OCI-M1 (cell line): ENCODE measurements at places on chromosomes 5 and 9.

- DNase-seq, result peak; percentile 11
Observed at GRCh38 chr5:177389241-177390169, 5.3 kb downstream of the SLC34A1 start.

DNA sequence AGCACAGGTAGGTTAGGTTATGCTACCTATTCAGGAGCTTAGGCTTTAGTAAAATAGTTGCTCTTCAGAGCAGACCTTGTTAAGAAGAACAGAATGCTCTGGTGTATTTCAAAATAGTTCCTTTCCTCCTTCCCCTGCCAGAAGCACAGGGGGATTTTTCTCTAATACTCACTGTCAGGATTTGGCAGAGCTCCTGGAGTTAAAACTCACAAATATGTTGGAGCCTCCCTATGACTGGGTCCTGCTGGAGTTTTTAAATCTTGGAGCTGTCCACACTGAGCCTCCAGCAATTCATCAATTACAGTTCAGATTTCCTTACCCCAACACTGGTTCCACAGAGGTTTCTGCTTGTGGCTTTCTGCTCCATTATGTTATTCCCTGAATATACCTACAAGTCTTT is 1233.8 kb upstream of the WWC1 start:
- no peak for DNase-seq

DNA sequence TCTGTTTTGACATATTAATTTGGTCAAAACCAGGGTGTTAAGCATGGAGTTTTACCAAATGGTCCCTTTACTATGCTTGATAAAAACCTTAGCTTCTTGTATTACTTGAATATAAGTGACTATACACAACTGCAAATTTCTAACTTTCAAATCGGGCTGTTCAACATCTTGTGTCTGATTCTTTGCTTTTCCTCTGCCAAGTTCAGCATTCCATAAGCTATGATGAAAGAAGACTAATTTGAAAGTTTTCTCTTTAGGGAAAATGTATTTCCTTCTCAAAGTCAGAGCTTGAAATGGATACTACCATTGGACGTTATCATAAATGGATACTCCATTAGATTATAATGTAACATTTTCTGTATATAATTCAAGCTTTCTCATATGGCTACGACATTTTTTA is 792.9 kb downstream of the EFNA5 start:
- no peak for DNase-seq

DNA sequence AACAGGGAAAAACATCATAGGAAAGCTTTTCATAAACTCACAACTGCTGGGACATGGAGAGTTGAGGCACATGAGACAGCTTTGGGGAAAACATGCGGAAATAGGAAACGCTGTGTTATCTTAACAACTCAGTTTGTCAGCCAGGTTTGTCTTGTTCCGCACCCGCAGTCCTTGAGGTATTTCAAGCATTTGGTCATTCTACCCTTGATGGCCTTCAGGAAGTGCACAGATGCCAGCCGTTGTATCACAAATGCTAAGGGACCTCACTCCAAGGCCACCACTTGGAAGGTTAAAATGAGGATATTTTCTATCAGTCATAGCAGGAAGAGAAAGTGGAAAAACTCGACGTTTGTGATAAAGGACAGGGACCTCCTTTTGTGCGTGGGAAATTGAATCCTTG is 83.8 kb downstream of the TRIO start:
- no peak for DNase-seq

- DNase-seq, result no peak
Observed at GRCh38 chr9:136309101-136309801, 5.4 kb upstream of the CCDC187 start.

- DNase-seq, result no peak
Observed at GRCh38 chr5:160303690-160304089, 8.7 kb downstream of the CCNJL start.

GRCh38 chr9:134689321-134690181 is 47.9 kb downstream of the COL5A1 start:
- DNase-seq, result peak; percentile 58

DNA sequence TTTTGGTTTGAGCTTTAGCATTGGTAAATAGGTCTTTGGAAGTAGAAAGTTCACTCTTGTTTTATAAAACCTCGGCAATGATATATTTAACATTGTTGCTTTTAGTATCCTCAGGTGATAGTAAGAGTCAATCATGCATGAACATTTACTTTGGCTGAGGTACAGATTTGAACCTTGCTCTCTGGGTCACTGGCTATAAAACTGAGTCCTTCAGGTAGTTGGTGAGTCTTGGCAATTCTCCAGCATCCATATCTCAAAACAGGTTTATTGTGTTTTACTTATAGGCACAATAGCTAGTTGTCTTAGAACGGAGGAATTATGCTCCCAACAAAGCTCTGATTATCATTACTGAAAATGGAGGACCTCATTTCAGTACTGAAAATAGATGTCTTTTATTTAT is 75.1 kb downstream of the MAT2B start:
- DNase-seq, result no peak

GRCh38 chr5:61346511-61346910 is 14.5 kb downstream of the ZSWIM6 start:
- DNase-seq, result no peak

DNA sequence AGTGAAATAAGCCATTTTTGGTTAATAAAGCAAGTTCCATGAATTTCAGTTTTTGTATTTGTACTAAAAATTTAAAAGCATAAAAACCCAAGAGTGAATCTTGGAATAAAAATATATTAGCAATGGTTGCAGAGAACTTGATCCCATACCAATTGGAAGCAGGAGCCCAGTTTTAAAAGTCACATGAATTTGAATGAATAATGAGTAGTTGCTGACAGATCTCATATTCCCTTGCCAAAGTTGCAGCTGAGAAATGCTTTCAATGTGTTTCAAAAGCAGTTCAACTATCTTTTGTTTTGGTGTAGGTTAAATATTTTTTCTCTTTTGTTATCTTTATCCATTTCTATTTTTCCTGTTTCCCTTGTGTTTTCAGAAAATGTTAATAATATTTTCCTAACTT is 818.6 kb downstream of the CDH18 start:
- DNase-seq, result no peak

GRCh38 chr9:134162926-134163370 is 1.4 kb downstream of the RNU6ATAC start:
- no peak for DNase-seq

DNA sequence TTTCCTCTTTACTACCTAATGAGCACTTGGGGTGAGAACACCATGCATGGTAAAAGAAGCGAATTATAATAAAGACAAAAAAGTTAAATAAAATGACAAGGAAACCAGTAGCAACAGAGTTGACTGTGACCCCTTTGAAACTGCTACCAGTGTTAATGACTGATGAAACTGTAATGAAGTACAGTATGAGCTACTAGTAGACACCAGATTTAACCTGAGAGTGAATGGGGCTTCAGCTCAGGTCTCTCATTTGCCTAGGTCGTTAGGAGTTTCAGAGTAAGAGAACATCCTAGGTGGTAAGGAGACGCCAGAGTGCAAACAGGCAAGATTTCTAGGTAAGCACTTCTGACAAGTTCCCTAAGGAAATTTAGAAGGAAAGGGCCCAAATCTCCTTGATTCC is 346.4 kb downstream of the BNC2 start:
- no peak for DNase-seq

DNA sequence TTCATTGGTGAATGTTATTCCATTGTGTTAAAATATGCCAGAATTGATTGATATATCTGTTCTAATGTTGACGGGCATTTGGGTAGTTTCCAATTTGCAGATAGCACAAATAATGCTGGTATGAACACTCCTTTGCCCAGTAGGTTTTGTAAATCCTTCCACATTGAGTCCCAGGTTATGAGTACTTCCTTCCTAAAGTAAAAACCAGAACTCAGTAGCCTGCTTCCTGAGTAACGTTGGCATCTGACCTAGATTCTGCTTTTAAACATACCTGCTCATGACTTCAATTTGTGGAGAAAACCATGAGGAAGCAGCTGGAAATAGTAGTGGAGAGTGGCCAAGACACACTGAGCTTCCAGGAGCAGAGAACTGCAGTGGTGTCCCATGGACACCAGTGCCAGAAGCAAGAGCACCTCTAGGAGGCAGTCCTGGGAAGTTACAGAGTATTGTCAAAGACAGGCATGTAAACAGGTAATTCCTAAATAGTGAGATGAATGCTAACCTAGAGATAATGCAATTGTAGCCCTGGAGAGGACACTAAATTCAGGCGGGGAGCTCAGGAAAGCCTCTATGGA is 24.3 kb upstream of the RASGRF2 start:
- DNase-seq, result no peak

- DNase-seq, result no peak
Observed at GRCh38 chr5:52997424-52997823, 8.3 kb downstream of the ITGA2 start.

DNA sequence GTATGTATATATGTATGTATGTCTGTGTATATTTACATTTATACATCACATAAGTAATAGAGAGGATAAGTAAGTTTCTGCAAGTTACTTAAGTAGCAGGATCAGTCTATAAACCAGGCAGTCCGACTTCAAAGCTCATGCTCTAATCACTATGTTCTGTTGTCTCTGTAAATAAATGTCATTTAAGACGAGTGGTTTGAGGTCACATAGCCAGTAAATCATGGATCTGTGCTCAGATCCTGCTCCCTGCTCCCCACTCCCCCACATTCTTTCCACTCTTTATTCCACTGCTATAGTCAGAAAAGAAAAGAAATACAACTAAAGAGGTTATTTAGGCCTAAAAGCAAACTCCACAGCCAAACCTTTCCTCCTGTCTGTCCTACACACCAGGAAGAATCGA is 90.4 kb downstream of the SERINC5 start:
- DNase-seq, result no peak

GRCh38 chr5:56496581-56497063 is 263.5 kb upstream of the ANKRD55 start:
- DNase-seq, result peak; percentile 13

- DNase-seq, result peak; percentile 71
Observed at GRCh38 chr5:172789687-172790495, 18.9 kb upstream of the DUSP1 start.

DNA sequence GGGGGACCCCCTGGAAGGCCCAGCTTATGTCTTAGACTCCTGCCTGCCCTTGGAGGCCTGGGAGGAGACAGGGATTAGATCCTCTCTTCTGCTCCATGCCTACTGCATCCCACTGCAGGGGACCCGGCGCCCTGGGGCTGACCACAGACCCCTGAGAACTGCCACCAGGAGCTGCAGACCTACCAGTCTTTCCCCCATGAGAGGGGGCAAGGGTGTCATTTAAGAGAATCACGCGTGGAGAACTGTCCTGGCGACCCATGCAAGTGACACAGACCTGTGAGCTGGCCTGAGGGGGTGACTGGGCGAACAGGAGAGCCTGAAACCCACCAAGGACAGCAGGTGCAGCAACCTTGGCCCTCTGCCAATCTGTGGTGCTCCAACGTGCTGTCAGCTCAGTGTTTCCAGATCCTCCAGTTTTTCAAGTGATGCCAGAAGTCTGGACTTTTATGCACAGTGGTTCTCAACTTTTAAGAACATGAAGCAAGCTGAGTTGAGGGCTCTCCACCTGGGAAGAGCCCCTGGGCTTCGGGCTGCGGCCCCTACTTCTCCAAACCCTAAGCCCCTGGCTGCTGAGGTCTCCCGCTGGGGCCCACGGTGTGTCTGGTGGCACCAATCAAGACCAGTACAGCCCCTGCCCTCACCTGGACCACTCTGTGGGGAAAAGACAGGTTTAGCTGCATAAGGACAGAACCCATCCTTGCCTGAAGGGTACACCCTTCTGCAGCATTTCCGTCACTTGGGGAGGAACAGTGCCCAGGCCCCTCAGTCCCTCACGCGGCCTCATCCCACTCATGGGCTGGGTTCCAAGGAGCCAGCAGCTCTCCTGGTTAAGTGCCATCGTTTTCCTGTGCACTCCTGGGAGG is 18.2 kb downstream of the GFPT2 start:
- DNase-seq, result no peak

GRCh38 chr5:128053291-128053954 is 30.1 kb upstream of the SLC12A2 start:
- DNase-seq, result no peak

DNA sequence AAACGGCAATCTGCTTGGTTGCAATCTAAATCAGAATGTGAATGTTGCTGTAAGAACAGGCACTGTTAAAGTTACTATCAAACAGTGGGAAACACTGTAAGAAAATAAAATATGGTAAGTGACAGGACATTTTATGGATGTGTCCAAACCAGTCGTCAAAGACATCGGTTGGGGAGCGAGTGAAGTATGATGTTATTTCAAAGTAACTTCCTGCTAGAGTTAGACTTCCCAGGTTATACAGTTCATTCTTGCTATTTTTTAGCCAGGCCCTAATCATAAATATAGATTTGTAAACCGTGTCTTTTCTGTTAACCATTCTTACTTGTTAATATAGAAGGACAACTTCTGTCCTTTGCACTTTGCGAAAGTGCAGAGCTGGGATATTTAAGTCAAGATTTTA is 30.2 kb downstream of the LIX1 start:
- DNase-seq, result no peak

- DNase-seq, result no peak
Observed at GRCh38 chr5:172545291-172545801, 91.0 kb upstream of the SH3PXD2B start.

GRCh38 chr9:68802525-68803015 is 97.5 kb downstream of the PIP5K1B start:
- DNase-seq, result no peak

DNA sequence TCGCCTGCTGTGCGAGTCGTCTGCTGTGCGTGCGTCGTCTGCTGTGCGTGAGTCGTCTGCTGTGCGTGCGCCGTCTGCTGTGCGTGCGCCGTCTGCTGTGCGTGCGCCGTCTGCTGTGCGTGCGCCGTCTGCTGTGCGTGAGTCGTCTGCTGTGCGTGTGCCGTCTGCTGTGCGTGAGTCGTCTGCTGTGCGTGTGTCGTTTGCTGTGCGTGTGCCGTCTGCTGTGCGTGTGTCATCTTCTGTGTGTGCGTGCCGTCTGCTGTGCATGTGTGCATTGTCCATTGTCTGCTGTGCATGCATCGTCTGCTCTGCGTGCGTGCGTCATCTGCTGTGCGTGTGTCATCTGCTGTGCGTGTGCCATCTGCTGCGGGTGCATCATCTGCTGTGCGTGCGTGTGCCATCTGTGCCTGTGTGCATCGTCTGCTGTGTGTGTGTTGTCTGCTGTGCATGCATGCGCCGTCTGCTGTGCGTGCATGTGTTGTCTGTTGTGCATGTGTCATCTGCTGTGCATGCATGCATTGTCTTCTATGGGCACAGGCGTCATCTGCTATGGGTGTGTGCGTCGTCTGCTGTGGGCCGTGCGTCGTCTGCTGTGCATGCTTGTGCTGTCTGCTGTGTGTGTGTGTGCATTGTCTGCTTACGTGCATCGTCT is 68.6 kb upstream of the IRX4 start:
- DNase-seq, result no peak

- DNase-seq, result peak; percentile 87
Observed at GRCh38 chr9:137240318-137240840, 708 bp upstream of the TUBB4B start.

DNA sequence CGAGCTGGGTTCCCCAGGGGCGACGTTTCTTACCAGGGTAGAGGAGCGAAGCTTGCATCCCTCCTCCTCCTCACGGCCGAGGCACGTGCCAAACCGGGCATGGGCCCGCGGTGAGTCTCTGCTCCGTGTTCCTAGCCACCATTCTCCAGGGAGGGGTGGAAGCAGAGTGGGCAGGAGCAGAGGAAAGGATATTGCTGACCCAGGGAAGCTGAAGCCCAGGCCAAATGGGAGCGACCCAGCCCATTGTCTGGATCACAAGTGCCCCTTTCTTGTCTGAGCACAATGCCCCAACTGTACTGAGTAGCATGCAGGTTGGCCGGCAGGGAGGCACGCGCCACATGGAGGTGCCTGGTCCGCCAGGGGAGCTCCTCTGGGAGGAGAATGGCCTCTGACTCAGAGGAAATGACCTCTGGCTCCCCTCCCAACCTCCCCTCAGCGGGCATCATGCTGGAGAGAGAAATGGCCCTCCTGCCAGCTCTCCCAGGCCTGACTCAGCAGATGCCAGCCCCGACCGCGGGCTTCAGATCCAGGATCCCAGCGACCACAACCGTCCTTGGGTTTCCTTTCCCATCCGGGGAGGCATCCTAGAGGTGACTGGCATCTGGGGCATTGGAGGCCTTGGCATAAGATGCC is 1.1 kb downstream of the PRR7 start:
- DNase-seq, result no peak
